ENCODE measurements at places on chromosomes 2 and 18. TPM values are rescaled to one million over a fixed set of nuclear protein-coding genes. Genes with fewer than 3 reads are reported as not detected.

- no peak for DNase-seq
Measured at GRCh38 chr2:30714811-30715709, 92.2 kb downstream of the CAPN13 start.

GRCh38 chr2:240983361-240983995, 14.9 kb upstream of the SNED1 start:
- no peak for DNase-seq

GRCh38 chr2:100976645-100977391, 25.3 kb upstream of the RPL31 start:
- DNase-seq: no peak

GRCh38 chr2:15119722-15120175, 441.4 kb downstream of the NBAS start:
- DNase-seq: no peak

Gene CRYGC
- total RNA-seq: not detected
